Stimulated activated CD8-positive, alpha-beta memory T cell treated with anti-CD3 and anti-CD28 coated beads, Interleukin-4, amount 100 ng/mL, for 48 hours (primary cell): ENCODE measurements at places on chromosomes 4 and X.

- DNase-seq = no peak
Measured at GRCh38 chrX:65837875-65838549, 170.6 kb downstream of the MSN start.

GRCh38 chr4:8674311-8674885 is 81.8 kb downstream of the CPZ start:
- DNase-seq = no peak

GRCh38 chr4:4871242-4871572 is 11.7 kb downstream of the MSX1 start:
- no peak for DNase-seq

- DNase-seq = no peak
Measured at GRCh38 chr4:79865201-79865597, 207.8 kb downstream of the ANTXR2 start.

DNA sequence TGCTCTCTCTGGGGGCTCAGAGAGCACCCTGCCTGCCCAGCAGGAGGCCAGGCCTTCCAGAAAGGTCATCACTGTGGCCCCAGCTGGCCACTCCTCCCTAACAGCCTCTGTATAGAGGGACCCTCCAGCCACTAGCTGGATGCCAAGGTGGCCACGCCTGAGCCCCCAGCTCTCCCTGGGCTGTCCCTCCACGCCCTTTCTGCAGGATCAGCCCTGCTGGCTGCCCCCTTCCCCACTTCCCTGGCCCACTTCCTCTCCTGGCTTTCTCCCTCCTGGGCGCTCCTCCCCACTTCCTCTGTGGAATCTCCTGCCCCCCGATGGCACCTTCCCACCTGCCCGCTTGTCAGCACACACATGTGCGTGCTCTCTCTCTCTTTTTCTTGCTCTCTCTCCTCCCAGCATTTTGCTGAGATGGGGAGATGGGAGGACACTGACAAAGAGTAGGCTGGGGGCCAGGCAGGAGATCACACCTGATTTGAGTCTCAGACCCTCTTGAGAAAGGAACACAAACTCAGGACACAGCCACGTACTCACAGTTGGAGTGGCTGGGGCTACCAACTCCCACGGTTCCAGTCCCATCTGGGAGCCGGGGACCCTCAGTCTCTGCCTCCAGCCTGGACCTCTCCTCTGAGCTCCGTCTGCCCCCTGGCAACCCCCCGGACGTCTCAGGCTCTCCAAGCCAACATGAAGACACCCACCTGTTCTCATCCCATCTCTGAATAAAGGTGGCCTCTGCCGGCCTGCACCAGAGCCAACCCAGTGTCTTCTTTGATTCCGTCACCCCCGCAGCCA is 62.1 kb upstream of the AFAP1 start:
- DNase-seq = no peak

DNA sequence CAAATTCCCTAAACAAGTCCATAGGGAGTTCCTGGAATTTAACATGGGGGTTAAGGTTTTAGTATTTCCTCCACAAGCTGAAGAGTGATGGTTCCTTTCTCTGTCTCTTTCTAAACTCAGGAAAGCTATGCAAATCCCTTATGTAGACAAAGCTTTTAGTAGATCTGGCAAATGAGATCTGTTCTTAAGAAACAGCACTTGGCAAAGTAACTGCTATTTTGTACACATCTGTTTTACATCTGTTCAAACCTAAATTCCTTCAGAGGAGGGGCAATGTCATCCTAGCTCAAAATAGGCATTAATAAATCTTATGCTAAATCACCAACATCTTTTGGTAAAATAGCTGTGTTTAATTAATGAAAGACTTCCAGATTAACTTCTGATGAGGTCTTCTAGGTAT is 137.8 kb upstream of the TBC1D9 start:
- DNase-seq = no peak

DNA sequence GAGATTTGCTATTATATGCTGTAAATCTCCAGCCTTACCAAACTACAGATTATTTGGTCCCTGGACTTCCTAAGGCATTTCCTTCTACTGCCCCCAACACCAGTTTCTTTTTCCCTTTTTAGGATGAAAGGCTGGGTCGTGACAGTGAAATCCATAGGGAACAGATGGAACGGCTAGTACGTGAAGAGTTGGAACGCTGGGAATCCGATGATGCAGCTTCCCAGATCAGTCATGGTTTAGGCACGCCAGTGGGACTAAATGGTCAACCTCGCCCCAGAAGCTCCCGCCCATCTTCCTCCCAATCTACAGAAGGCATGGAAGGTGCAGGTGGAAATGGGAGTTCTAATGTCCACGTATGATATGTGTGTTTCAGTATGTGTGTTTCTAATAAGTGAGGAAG is 67.9 kb downstream of the PKD2 start:
- no peak for DNase-seq

DNA sequence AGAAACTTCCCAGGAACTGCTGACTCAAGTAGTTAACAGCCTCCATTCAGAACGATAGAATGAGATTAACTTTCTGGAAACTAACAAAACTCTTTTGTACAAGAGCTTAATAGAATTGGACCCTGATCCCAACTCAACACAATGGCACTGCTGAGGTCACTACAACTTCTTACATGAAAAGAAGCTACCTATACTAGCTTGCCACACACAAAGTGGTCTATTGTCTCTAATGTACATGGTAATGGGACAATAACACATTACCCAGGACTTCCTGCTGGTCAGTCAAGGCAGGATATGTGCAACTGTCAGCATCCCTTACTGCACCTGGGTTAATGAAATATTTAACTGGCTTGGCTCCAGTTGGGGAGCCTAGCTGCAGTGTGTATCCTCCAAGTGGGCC is 56.2 kb downstream of the BRCC3 start:
- no peak for DNase-seq

GRCh38 chr4:53702334-53703266 is 111.3 kb upstream of the LNX1 start:
- DNase-seq = peak; percentile 23

- no peak for DNase-seq
Measured at GRCh38 chrX:118562582-118563164, 67.1 kb downstream of the DOCK11 start.

DNA sequence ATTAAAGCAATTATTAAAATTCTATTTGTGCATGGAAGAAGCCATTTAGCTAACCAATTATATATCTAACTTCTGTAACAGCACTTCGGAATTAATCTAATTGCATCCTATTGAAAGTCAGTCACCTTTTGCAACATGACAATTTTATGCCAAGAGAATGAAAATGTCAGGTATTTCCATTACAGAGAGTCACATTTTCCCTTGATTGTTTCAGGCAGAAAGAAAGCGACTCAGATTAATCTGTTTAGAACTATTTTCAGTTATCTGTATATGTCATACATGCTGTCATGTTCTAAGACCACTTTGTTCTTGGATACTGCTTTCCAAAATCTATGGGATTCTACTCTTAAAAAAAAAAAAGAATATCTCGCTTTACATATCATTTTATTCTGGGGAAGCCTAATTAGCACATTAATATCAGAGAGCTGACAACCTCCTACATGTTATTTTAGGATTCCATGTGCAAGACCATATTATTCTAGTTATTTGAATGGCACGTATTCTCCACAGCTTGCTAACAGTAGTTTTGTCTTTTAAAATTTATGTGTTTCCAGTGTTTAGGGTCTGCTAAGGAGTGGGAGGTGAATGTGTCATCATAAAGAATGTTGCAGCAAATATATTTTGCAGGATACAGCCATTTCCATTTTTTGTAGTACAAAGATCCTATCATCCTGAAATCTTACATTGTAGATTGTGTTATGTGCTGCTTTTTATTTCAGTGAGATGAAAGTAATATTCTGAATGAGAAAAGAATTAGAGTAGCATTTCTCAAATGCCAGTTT is 31.7 kb downstream of the GALNT7 start:
- DNase-seq = no peak

GRCh38 chr4:80015407-80016189 is 57.4 kb downstream of the ANTXR2 start:
- DNase-seq = no peak

DNA sequence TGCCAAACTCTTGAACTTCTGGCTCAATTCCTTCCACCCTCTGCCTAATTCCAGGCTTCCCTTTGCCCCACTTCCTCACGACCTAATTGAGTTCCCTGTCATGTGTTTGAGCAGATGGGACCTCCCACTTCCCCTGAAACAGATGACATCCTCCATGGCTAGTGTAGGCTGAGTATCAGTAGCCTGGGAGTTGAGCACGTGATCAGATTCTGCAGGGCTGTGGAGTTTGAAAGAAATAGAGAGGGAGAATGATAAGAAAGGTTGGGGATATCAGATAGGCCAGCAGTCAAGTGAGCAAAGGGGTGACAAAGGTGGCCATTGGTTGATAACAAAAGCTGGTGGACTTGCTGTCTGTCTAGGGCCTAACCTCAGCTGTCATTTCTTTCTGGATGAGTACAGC is 18.8 kb upstream of the NWD2 start:
- DNase-seq = no peak

GRCh38 chrX:87626996-87627395 is 109.4 kb downstream of the KLHL4 start:
- no peak for DNase-seq

- no peak for DNase-seq
Measured at GRCh38 chrX:143648705-143649104, 12.8 kb upstream of the SLITRK4 start.
